ENCODE measurements at places on chromosomes 13 and 19. TPM values are rescaled to one million over a fixed set of nuclear protein-coding genes. Genes with fewer than 3 reads are reported as not detected.

DNA sequence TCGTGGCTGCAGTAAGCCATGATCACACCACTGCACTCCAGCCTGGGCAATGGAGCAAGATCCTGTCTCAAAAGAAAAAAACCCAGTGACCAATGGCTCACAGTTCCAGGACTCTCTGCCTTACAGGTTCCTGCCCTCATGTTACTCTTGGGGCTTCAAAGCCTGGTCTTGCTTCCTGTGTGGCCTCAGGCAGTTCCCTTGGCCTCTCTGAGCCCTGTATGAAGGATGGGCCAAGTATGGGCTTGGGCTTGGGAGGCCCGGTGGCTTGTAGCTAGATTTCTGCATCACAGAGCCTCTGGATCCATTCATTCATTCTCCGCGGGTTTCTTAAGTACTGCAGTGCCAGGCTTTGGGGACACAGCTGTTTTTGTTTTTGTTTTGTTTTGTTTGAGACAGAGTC, 780 bp upstream of the TSPAN16 start:
- no peak for DNase-seq

- DNase-seq: no peak
These were observed 7.6 kb downstream of the PLIN4 start for GRCh38 chr19:4510435-4511255.

RBM42 gene
- total RNA-seq: 85.3 TPM

RFXAP gene
- total RNA-seq: 4.6 TPM

RNF17 gene
- total RNA-seq: not detected

DNA sequence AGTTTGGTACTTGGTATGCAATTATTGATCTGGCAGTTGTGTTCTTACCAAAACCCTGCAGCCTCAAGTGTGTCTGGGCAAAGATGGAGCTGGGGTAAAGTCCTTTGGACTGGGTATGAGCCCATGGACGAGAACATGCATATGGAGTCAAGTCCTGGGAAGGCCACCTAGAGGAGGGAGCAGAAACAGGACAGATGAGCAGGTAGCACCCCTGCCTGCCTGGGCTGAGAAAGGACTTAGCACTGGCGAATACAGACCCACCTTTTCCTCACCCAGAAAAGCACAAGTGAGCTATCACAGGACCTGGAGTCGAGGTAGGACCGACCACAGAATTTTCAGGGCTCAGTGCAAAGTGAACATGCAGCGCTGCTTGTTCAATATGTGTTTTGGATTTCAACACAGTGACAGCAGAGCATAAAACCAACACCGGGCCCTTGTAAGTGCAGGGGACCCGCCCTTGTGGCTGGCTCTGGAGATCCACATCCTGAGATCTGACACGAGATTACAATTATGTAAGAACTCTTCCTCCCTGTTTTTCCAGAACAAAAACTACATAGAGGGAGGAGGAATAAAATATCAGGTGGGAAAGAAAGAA, 25.9 kb downstream of the IGFL2 start:
- DNase-seq: no peak

CYP2A6 gene
- not detected for total RNA-seq

DNA sequence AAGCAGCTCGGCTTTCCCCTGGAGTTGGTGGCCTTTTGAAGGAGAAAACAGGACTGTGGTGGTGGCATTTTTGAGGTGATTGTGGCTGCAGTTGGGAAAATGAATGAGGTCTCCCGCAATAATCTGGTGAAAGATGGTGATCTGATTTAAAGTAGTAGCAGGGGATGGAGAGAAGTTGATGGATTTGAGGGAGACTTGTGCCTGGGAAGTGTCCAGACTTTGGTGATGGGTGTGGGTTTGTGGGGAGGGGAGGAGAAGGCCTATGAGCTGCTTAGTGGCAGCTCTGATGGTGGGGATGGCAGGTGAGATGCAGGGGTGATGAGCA, 4.0 kb upstream of the EPN1 start:
- DNase-seq: no peak

GRCh38 chr13:101942038-101942437, 459.8 kb downstream of the FGF14 start:
- no peak for DNase-seq

DNA sequence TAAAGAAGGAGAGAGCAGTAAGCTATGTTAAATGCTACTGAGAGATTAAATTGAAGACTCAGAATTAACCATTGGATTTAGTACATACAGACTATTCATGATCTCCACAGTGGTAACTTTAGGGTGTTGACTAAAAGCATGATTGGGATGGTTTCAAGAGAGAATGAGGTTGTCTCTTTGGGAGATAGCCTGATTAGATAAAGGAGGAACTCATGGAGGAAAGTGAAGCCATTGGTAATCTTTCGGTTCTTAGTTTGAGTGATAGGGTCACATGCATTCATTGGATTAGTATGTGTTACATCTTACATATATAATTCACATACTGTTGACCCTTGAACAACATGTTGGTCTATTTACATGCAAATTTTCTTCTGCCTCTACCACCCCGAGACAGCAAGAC, 18.8 kb upstream of the KL start:
- no peak for DNase-seq

LILRB2 gene
- total RNA-seq: 2.1 TPM

- no peak for DNase-seq
These were observed 32.7 kb upstream of the FLT1 start for GRCh38 chr13:28527629-28528028.

CLEC4G gene
- total RNA-seq: 2.5 TPM

IL11 gene
- total RNA-seq: 0.34 TPM

- no peak for DNase-seq
These were observed 150.9 kb downstream of the TM9SF2 start for GRCh38 chr13:99652141-99652540.

DNA sequence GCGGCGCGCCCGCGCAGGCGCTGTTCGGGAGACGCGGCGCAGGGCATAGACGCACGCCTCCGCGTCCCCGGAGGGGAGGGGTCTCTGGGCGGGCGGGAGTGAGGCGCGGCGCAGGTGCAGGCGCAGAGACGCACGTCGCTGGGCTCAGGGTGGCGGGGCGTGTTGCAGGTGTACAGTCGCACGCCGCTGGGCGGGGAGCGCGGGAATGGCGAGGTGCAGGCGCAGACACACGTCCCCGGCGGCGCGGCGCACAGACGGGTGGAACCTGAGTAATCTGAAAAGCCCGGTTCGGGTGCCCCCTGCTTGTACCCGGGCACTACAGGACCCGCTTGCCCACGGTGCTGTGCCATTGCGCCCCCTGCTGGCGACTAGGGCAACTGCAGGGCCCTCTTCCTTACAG, 44.7 kb downstream of the PLPP2 start:
- no peak for DNase-seq

NTF4 gene
- not detected for total RNA-seq

- DNase-seq: no peak
These were observed 218.8 kb downstream of the TEX29 start for GRCh38 chr13:111539252-111539651.

- no peak for DNase-seq
These were observed 16.9 kb downstream of the ZC3H4 start for GRCh38 chr19:47096721-47097120.

GRCh38 chr13:39073983-39074382, 35.7 kb downstream of the NHLRC3 start:
- DNase-seq: no peak

GRCh38 chr19:14090509-14091080, at the start of gene SAMD1:
SAMD1 (minus strand) TSS chr19:14090751.
- DNase-seq: peak; percentile 97

GRCh38 chr13:40589285-40590109, 76.9 kb downstream of the FOXO1 start:
- DNase-seq: peak; percentile 75

DNA sequence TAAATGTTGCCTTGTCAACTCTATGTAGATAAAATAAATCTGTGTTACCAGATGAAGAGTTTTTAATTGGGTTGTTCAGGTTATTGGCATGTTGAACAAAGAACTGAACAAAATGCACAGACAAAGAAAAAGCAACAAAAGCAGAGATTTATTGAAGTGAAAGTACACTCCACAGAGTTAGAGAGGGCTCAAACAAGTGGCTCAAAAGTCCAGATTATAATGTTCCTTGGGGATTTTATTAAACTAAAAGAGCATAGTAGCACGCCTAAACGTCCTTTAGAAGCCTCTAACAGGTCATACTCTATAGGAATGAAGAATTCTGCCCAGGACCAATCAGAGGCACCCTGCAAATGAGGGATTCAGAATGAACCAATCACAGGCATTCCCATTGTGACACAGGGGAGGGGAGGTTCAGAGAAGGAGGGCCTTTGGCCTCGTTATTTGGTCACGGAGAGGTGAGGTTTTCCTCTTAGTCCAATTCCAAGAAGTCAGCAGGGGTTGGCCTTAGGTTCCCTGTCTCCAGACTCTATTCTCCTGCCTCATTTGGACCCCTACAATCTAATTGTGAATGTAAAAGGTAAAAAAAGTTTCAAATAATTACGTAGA, 12.8 kb downstream of the PSMC4 start:
- DNase-seq: no peak

GRCh38 chr13:32150794-32151193, 119.2 kb downstream of the FRY start:
- no peak for DNase-seq

GRCh38 chr13:100525453-100526317, 62.9 kb downstream of the GGACT start:
- no peak for DNase-seq

- no peak for DNase-seq
These were observed 1356.9 kb upstream of the SPRY2 start for GRCh38 chr13:81697826-81698225.

GRCh38 chr13:80783926-80784565, 443.1 kb upstream of the SPRY2 start:
- no peak for DNase-seq

IZUMO2 gene
- not detected for total RNA-seq

GRCh38 chr19:38549942-38550341, 67.8 kb downstream of the MAP4K1 start:
- DNase-seq: no peak

Data from esophagus muscularis mucosa (tissue), 4 donors.